ENCODE measurements at places on chromosomes 3 and 15.

- DNase-seq = no peak
Observed at GRCh38 chr3:156273111-156273694, 152.8 kb downstream of the KCNAB1 start.

DNA sequence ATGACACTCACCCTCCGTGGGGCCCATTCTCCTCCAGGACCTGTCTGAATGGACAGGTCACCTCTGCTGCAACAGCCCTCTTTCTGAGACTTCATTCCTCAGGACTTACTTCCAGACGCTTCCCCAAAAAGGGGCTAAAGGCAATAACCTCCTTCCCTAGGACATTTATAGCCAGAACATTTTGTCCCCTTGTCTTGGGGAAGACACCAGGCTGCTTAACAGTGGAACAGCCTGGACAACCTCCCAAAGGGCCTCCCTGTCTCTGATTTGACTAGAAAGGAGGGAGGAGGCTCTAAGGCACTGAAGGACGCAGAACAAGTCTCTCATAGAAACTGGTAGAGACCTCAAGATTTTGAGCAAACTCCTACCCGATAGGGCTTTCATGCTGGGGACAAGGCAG is 32.7 kb downstream of the ADCY5 start:
- no peak for DNase-seq

GRCh38 chr15:94692710-94693109 is 461.3 kb downstream of the MCTP2 start:
- no peak for DNase-seq

- no peak for DNase-seq
Observed at GRCh38 chr3:143865302-143865701, 17.0 kb upstream of the SLC9A9 start.

- no peak for DNase-seq
Observed at GRCh38 chr3:27535809-27536392, 51.7 kb upstream of the SLC4A7 start.

GRCh38 chr3:173371848-173372487 is 25.6 kb upstream of the NLGN1 start:
- DNase-seq = no peak

GRCh38 chr15:81534124-81534523 is 160.1 kb upstream of the TMC3 start:
- DNase-seq = no peak

DNA sequence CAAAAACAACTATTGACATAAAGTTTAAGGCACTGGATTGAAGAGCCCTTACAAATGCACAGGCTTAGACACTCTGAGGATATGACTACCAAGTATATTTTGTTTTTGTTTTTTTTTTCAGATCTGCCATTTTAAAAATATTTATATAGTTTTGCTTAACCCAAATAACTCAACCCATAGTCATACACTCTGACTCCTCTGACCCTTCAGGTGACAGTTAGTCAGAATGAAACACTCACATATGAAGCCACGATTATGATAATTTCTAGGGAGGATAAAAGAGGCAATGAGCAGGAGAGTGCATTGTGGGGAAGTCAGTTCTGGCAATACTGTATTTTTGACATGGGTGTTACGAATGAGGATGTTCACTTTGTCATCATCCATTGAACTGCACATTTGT is 774.7 kb downstream of the MECOM start:
- DNase-seq = no peak

DNA sequence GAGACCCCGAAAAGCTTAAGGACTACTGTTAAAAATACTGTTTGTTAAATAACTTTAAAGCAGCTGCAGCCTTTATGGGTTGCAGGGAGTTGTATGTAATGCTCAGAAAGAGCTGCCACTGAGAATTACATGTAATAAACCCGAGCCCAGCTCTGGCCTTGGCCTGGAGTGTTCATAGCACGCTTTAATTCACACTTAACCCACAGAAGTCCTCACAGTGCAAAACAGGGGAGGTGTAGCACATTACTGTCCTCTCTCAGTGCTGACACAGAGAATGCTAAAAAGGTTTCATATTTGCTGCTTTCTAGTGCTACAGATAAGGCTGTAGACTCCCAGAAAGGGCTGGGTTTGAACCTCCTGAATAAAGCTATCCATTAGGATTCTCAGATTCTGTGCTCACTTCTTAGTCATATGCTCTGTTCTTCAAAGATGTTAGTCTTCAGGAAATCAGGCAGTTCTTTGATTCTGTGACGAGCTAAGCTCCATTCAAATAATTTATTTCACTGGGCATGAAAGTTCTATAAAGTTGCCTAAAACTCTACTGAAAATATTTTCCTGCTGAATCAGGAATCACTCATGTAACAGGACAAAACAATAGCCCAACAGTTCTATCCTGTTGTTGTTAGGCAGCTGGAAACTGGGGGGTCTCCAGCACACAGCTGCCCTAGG is 108.0 kb downstream of the SENP2 start:
- no peak for DNase-seq

- DNase-seq = no peak
Observed at GRCh38 chr3:111603679-111604078, 8.5 kb upstream of the ZBED2 start.

GRCh38 chr3:85164436-85164835 is 205.6 kb downstream of the CADM2 start:
- no peak for DNase-seq
